ENCODE measurements at places on chromosomes 5 and 9.

DNA sequence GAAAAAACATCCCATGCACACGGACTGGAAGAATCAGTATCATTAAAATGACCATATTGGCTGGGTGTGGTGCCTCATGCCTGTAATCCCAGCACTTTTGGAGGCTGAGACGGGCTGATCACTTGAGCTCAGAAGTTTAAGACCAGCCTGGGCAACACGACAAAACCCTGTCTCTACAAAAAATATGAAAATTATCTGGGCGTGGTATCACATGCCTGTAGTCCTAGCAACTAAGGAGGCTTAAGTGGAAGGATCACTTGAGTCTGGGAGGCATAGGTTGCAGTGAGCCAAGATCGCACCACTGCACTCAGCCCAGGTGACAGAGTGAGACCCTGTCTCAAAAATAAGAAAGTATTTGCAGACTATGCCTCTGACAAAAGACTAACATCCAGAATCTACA is 68.4 kb downstream of the TTC39B start:
- DNase-seq, result no peak

- DNase-seq, result no peak
These were observed 943.1 kb upstream of the WWC1 start for GRCh38 chr5:167348251-167348926.

DNA sequence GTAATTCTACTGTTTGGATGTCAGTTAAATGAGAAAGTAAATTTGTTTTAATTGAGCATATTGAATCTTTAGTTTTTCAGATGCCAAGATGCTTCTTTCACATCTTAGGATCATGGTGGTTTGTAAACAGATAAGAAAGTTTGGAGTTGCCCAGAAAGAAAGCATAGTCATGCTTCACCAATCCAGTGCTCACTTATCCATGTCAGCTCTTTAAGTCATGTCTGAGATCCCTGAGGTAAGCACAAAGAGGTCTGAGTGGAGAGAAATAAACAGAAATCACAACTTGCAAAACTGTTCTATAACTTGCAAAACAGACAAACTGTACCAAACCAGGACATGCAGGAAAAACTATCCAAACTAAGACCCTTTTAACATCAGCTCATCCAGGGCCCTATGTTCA is 87.7 kb downstream of the OSTF1 start:
- DNase-seq, result no peak

GRCh38 chr9:111349766-111350165 is 19.7 kb upstream of the OR2K2 start:
- no peak for DNase-seq

DNA sequence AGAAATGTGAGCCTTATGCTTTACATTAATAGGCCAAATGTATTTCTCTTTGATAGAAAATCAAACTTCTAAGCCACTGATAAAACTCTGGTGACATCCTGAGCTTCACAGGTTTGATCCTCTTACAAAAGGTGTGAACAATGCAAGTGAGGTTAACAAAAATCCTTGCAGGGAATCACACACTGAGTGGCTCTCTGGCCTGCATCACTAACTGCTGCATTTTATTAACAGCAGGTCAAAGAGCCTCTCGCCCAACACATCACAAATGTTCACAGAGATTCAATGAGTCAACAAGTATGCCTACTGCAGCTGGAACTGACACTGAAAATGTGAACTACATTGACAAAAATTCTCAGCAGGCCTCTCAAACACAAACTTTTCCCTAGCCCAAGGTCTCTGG is 122.3 kb downstream of the SEMA5A start:
- no peak for DNase-seq

DNA sequence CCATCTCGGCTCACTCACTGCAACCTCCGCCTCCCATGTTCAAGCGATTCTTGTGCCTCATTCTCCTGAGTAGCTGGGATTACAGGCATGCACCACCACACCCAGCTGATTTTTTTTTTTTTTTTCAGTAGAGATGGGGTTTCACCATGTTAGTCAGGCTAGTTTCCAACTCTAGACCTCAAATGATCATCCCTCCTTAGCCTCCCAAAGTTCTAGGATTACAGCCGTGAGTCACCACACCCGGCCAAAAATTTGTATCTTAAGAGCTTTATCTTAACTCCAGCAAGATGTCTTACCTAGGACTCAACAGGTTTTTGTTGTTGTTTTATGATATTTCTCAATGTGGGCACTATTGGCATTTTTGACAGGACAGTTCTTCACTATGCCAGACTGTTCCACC is 27.9 kb downstream of the LYRM7 start:
- DNase-seq, result no peak

GRCh38 chr5:124721229-124721735 is 25.2 kb downstream of the ZNF608 start:
- no peak for DNase-seq

GRCh38 chr5:133842846-133843611 is 125.4 kb downstream of the C5orf15 start:
- DNase-seq, result no peak

DNA sequence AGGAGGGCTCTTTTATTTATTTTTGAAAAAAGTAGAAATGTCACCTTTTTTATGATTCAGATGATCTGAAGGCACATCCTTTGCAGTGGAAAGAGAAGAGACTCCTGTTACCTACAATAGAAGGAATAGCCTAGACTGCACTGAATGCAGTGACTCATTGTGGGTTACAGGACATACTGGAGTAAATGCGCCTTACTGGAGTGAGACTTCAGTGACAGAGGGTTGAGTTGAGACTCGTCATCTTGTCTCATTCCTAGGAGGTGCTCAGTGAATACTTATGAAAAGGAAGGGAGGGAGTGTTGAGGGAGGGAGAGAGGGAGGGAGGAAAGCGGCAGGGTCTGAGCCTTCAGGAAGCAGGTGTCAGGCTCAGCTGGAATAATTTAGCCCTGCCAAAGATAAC is 25.2 kb downstream of the ANKRA2 start:
- no peak for DNase-seq

DNA sequence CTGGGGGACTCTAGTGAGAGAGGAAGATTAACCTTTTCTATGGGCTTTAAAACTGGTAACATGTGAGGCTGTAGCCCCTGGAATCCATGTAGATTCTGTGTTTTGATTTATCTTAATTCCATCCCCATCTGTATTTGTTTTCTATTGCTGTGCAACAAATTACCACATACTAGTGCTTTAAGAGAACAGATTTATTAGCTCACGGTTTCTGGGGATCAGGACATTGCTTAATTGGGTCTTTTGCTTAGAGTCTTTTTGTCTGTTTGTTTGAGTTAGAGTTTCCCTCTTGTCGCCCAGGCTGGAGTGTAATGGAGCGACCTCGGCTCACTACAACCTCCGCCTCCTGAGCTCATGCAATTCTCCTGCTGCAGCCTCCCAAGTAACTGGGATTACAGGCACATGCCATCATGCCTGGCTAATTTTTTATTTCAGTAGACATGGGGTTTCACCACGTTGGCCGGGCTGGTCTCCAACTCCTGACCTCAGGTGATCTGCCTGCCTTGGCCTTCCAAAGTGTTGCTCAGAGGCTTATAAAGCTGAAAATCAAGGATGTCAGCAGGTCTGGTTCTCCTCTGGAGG is 29.9 kb upstream of the GNA14 start:
- no peak for DNase-seq
